Aorta (tissue), 5 donors: ENCODE measurements at places on chromosomes 12 and 14. TPM values are rescaled to one million over a fixed set of nuclear protein-coding genes. Genes with fewer than 3 reads are reported as not detected.

C1QL4 gene
- total RNA-seq, result not detected

IQSEC3 gene
- total RNA-seq, result 3.0 TPM

ASIC1 gene
- total RNA-seq, result 5.8 TPM

DDIT3 gene
- 24.8 TPM for total RNA-seq

ALDH1L2 gene
- 17.2 TPM for total RNA-seq

KDM5A gene
- 90.5 TPM for total RNA-seq

AKAP3 gene
- 0.68 TPM for total RNA-seq

ZBTB39 gene
- 6.5 TPM for total RNA-seq

PRH2 gene
- total RNA-seq, result not detected
